Spleen (tissue), 13 donors: ENCODE measurements at places on chromosomes 11 and 22. TPM values are rescaled to one million over a fixed set of nuclear protein-coding genes. Genes with fewer than 3 reads are reported as not detected.

DLAT gene
- 17.7 TPM for total RNA-seq

LAYN gene
- 7.3 TPM for total RNA-seq

IL17REL gene
- 1.9 TPM for total RNA-seq

C11orf97 gene
- total RNA-seq, result not detected

HIC2 gene
- total RNA-seq, result 5.4 TPM

GGTLC2 gene
- not detected for total RNA-seq

MMP12 gene
- total RNA-seq, result 1.7 TPM

KRTAP5-11 gene
- not detected for total RNA-seq

PACSIN3 gene
- total RNA-seq, result 4.8 TPM

OR51A4 gene
- not detected for total RNA-seq

ATG16L2 gene
- 239 TPM for total RNA-seq

MRTFA gene
- 138 TPM for total RNA-seq

SMIM35 gene
- total RNA-seq, result 0.97 TPM

CCDC15 gene
- total RNA-seq, result 3.0 TPM

KRTAP5-10 gene
- total RNA-seq, result not detected

NXPE2 gene
- total RNA-seq, result not detected

KRTAP5-1 gene
- not detected for total RNA-seq
